Stimulated activated CD8-positive, alpha-beta memory T cell treated with anti-CD3 and anti-CD28 coated beads, Interleukin-4, amount 100 ng/mL, for 24 hours (primary cell): ENCODE measurements at places on chromosomes 7 and 10.

GRCh38 chr10:75530299-75530698 is 98.9 kb downstream of the LRMDA start:
- DNase-seq: no peak

- DNase-seq: no peak
Measured at GRCh38 chr7:3272691-3273141, 28.3 kb upstream of the SDK1 start.

DNA sequence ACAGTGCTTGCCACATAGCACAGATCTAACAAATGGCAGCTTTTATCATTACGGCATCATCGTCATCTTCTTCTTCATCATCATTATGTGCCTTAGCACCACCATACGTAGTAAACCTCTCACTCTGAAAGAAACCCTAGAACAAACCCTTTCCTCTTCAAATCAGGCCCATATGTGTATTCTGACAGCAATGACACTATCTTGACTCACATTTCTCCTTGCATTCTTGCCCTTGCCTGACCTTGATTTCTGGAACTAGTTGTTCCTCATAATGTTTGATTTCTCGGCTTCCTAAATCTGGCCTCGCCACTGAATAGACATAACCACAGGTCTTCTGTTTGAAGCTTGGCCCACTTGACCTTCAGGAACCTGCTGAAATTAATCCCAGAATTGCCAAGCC is 115.3 kb downstream of the DGKI start:
- DNase-seq: no peak

GRCh38 chr10:17655567-17656146 is 11.7 kb downstream of the STAM start:
- no peak for DNase-seq

GRCh38 chr10:34866848-34867247 is 51.8 kb upstream of the PARD3 start:
- DNase-seq: no peak

GRCh38 chr10:69209787-69210484 is 10.2 kb upstream of the HKDC1 start:
- no peak for DNase-seq

DNA sequence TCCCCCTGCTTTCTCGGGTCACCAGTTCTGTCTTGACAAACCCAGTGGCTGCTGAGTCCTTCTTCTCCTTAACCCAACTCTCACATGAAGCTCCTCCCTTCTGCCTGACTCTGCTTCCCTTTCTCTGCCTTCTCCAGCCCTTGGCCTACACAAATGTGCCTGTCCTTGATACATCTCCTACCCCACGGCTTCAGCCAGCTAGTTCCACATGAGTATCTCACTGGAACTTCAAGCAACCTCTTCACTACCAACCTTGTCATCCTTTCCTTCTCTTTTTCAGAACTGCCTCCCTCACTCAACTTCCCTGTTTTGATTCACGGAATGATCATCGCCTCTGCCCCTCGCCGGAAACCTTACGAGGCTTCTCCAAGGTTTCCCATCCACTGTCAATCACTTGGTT is 55.9 kb downstream of the PDIA4 start:
- no peak for DNase-seq

DNA sequence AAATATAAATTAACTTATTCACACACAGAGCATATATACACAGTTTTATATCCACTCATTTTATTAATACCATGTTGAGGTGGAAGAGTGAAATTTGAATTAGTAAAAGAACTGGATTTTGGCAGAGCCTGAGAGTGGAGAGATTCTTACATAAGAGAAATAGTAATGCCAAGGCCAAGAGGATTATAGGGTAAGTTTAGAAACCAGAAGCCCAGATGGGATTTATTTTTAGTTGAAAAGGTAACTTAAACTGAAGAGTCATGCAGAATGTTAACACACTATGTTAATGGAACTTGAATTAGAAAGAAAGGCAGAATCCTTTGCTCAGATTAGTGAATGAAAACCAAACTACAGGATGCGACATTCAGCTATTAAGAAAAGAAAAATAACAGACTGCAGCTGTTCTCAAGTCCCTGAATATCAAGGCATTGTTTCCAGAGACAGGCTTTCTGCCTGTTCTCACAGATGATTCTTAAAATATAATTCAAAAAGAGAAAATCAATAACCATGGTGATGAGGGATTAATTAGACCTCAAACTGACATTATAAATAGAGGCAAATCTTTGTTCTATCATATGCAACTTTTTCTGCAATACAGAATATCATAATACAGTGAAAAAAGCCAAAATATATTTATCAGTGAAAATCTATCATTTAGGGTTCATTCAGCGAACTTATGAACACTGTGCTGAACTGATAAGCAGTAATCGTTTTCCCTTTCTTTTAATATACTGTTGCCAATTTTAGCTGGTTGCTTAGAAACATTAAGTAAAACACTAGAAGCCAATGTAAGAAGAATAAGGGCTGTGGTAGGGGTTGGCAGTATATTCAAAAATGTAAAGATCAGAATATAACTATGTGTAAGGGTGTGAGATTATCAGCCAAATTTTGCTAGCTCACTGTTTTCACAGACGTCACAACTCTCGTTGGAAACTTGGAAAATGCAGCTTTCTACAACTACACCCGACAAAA is 34.4 kb downstream of the HECTD2 start:
- DNase-seq: no peak

DNA sequence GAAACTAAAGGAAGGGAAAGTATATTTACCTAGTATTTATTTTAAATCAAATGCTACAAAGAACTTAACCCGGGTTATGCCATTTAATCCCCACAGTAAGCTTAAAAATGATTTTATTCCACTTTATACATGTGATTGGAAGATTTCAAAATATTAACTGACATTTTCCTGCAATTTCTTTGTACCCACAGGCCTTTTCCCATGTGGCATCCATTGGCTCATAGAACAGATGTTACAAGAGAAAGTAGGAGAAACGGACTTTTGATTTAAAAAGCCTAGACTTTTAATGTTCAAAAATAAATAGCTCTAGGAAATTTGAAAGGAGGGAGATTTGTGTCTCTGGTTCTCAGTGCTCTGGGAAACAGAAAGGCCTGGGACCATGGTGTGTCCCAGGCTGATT is 807.9 kb downstream of the KCNMA1 start:
- no peak for DNase-seq

- DNase-seq: no peak
Measured at GRCh38 chr10:31822616-31823318, 105.9 kb downstream of the ARHGAP12 start.

GRCh38 chr7:64174941-64175340 is 32.1 kb upstream of the ZNF735 start:
- DNase-seq: no peak

DNA sequence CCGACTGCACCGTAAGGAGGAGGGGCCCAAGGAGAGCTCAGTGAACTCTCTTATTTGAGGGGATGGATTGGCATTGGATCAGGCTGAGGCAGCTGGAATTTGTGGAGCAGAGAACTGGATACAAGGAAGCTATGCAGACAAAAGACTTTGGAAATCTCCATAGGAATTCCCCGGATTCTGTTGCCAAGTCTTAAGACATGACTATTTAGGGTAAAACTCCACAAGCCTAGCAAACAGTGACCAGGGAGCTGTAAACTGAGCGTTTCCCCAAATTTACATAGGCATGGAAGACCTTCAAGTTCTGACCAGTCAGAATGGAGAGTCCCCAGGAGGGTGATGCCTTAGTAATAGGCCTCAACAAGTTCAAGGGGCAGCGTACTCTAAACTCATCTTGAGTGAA is 82.5 kb upstream of the PCBD1 start:
- DNase-seq: no peak

DNA sequence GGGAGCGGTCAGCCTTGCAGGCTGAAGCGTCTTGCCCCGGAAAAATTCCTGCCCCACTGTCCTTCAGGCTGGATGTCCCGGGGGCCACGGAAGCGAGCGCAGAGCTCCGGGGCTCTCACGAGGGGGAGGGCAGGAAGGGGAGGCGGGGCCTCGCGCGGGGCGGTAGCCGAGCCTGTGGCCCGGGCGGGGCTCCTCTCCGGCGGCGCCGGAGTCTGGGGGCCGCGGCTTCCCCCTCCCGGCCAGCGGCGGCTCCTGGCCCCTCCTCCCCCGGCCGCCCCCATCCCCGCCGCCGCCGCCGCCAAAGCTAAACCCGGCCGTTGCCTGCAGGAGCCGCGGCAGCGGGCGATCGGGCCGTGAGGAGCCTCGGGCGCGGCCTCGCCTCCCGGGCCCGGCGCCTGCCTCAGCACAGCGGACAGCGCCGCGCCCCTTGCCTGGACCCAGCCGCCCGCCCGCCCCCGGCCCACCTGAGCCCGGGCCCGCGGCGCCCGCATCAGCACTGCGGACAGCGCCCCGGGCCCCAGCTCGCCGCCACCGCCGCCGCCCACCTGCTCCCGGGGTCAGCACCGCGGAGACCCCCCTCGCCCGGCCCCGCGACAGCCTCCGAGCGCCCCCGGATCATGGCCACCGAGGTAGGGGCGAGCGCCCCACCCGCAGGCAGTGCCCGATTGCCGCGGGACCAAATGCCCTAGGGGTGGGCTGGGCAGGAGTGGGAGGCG is at the start of gene GOLGA7B:
TSS of gene GOLGA7B (plus strand) at position 157 of the 716 bp plus-strand sequence. CDS start at position 618, 461 bp downstream.
- DNase-seq: peak; percentile 45
